Stimulated activated CD8-positive, alpha-beta memory T cell treated with anti-CD3 and anti-CD28 coated beads, Interleukin-15, amount 100 ng/mL, for 1 hour (primary cell): ENCODE measurements at places on chromosomes 12 and 14.

DNA sequence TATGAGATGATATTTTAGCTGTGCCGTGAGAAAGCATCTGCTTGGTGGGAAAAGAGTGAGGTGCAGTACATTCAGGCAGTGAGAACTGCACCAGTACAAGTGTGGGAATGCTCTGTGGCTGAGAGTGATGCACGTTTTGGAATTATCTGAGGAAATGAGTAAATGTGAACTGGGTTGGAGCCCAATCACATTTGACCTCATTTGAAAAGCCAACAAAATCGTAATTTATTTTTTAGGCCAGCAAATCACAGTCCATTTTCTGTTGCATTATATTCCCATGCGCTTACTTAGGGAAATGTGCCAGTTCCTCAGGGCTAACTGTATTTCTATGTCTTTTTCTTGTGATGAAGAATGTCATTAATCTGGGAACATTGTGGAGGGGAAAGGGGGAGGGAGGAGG is 77.3 kb downstream of the SNAPC1 start:
- no peak for DNase-seq

GRCh38 chr14:35355981-35356841 is 48.3 kb downstream of the NFKBIA start:
- no peak for DNase-seq

- DNase-seq, result no peak
These were observed 45.6 kb downstream of the DDX11 start for GRCh38 chr12:31119192-31119802.

- no peak for DNase-seq
These were observed 3.9 kb upstream of the KRT6B start for GRCh38 chr12:52455821-52456220.

DNA sequence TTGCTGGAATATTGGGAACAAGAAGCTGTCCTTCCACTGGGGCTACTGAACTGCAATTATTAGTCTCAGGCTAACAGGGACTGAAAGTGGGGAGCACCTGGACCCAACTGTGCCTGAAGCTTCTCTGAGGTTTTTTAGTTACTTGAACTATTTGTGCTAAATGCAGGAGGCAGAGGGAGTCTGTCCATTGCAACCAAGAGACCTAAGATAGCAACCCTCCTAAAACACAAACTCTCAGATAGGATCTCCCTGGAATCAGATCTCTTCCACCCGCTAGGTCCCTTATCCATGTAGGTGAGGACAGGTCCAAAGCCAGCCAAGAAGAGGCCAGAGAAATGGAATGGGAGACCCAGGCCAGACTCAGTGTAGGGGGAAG is 58.1 kb downstream of the NCOR2 start:
- DNase-seq, result no peak

DNA sequence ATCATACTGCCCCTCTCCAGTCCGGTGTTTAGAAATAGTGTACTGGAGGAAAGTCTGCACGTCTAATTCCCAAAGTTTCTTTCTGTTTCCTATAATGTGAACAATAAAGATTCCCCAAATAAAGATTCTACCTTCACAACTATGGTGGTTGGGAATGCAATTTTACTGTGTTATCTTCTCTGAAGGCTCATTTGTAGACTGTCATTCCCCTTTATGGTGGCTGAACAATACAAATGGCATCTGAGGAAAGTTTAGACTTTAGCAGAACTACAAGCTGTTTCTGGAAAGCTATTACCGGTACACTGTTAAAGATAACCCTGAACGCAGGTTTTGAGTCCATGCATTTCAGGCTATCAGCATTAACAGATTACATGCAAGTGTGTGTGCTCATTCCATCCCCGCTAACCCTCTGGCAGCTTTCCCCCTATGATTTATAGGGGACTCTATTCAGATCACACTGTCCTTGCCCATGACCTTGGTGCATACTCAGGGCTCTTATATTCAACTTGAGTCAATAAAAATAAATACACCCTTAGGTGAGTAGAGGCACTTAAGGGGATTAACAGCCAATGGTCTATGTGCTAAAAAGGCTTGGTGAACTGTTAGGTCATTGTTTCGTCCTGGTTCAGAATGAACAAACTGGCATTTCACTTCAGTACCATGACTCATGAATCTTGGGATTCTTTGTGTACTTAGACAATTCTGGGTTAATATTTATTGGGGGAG is 60.7 kb upstream of the PYGL start:
- DNase-seq, result no peak

DNA sequence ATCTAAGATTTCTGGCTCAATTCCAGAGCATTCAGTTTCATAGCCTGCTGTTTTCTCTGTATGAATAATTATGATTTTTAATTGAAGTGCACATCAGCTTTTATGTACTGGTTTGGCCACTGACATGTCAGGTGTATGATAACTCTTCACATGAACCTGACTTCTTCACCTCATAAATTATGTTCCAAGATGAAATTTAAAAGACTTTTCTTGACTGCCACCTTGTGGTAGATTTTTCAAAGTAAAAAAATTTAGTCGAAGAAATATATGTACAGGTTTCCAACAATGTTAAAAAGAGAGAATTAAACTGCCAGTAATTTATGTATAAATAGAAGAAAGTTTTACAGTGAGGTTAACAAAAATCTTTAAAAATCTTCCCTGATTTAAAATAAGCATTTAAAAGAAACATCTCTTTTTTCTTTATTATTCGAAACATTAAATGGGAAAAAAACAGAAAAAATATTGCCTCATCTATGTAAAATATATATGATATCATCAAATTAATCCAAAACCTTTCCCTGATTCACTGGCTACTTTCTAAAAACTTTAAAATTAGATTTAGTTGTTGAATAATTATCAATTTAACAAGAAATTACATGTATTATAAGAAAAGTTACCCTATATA is 124.9 kb upstream of the ATXN7L3B start:
- DNase-seq, result no peak

GRCh38 chr12:52428121-52428520 is 6.0 kb downstream of the KRT75 start:
- no peak for DNase-seq

GRCh38 chr12:30201301-30202160 is 417.8 kb upstream of the TMTC1 start:
- DNase-seq, result no peak

- DNase-seq, result no peak
These were observed 14.8 kb upstream of the BCL11B start for GRCh38 chr14:99286761-99287160.

DNA sequence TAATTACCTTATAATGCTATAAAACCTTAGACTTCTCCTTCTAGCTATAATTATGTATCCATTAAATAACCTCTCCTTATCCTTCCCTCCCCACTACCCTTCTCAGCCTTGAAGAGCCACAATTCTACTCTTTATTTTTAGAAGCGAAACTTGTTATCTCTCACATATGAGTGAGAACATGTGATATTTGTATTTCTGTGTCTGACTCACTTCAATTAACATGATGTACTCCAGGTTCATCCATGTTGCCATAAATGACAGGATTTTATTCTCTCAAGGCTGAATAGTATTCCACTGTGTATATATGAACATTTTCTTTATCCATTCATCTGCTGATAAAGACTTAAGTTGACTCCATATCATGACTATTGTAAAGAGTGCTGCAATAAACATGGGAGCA is 485.6 kb downstream of the FLRT2 start:
- no peak for DNase-seq

GRCh38 chr14:94363151-94363624 is 25.2 kb downstream of the SERPINA1 start:
- DNase-seq, result no peak

DNA sequence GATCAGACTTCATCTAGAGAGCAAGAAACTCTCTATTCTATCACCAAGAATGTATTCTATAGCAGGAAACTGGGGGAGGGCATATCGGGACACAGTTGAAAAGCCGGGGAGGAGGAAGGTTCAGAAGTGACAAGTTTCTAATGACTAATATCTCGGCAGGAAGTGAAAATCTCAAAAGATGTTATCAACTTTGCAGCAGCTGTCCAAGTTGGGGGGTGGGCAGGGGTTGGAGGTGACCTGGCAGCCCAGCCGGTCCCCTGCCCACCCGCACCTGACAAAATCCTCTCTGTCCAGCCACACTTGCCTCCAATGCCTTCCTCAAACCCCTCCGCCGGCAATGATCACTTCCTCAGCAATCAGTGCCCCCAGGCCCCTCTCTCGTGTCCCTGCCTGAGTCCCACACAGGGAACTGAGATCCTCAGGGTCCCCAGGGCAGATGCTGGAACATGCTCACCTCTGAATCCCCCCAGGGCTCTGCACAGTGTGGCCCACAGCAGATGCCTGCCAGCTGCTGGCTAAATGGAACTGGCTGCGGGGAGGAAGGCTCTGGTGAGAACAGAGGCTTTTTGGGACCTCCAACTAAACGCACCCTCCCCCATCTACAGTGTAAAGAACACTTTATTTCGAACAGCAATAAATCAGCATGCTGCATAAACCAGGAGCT is 43.9 kb downstream of the CCDC88C start:
- DNase-seq, result no peak

- DNase-seq, result no peak
These were observed 89.4 kb downstream of the NT5DC3 start for GRCh38 chr12:103751600-103751999.

- no peak for DNase-seq
These were observed 2.8 kb downstream of the ETFBKMT start for GRCh38 chr12:31662176-31662849.

DNA sequence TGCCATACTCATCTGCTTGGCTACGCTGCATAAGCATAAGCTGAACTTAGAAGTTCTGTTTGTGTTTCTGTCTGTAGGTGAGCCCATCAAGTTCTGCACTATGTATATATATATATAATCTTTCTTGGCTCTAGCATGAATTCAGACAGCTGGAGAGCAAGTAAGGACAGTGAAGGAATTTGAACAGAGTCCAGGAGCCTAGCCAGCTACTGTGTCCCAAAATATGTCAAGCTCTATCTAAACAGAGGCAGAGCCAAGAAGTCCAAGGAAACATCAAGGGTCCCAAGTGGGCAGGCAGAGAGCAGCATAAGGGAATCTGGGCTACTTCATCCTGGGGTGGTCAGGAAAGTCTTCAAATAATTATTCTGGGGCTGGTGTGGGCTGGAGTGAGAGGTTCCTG is 118.5 kb upstream of the NPAS3 start:
- DNase-seq, result no peak

GRCh38 chr12:91896286-91897024 is 249.2 kb downstream of the BTG1 start:
- DNase-seq, result no peak

DNA sequence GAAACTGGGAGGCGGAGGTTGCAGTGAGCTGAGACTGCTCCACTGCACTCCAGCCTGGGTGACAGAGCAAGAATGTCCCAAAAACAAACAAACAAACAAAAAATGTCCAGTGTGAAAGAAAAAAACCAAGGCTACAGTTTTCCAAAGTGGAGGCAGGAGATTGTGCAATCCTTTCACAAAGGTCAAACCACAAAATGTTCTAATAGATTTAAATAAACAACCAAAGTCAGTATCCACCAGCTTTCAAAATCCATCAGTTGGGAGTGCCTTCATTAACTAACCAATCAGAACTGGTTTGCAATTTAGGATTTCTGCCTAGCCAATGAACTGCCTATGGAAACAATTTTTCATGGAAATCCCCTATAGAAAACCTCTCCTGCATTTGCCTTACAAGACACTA is 52.3 kb upstream of the TRIM9 start:
- no peak for DNase-seq

GRCh38 chr12:57272337-57273151 is 21.6 kb upstream of the STAC3 start:
- DNase-seq, result no peak

GRCh38 chr14:100822013-100822412 is 3.9 kb upstream of the MEG3 start:
- DNase-seq, result no peak

- no peak for DNase-seq
These were observed 23.7 kb downstream of the ABCD2 start for GRCh38 chr12:39595928-39596327.

DNA sequence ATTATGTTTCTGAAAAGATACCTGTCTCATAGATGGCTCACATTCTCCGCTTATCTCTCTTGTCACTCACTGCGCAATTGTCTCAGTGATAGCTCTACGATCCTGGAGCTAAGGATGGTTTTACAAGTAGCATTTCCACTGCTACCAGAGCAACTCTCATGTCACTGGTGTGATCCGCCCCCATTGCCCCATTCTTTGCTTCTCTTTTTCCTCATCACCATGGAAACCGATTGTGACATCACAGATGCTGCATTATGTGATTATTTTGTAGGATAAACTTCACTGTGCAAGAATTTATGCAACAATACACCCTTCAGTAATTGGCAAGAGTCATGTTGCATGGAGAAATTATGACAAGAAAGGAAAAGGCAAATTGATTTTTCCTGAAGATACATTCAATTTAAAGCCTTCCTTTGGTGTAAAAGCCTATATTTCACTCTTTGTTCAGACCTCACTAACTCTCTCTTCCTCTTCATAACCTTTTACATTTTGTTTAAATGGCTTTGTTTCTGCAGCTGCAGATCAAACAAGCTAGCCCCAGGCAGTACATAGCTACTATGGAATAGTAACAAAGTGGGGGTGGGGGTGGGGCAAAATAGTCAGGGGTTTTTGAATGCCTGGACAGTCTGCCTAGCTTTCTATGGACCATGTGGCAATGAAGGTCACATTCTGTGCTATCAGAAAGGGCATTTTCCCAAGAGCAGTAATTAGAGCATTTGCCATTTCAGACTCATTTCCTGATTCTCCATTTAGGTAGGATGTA is 539.8 kb downstream of the NRXN3 start:
- no peak for DNase-seq

DNA sequence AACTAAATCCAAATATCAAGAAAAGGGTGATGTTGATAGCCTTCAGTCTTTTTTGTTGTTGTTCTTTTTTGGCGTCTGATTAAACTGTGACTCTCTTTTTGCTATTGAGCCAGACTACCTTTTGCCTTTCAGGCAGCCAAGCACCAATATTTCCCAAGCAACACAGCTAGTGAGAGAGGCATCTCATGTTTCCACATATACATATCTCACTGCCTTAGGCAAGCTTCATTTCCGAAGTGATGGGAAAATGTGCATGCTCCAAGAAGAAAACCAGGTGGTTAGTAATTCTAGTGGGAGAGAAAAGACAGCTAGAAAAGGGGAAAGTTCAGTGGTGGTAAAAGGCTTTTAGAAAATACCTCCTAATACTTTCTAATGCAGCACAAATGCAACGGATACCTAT is 277.7 kb downstream of the TMTC2 start:
- no peak for DNase-seq

GRCh38 chr14:76782885-76783566 is 21.8 kb downstream of the VASH1 start:
- no peak for DNase-seq

- DNase-seq, result no peak
These were observed 82.1 kb upstream of the DACT1 start for GRCh38 chr14:58555647-58556046.
